Glomerular endothelial cell (primary cell): ENCODE measurements at places on chromosomes 2 and 18. TPM values are rescaled to one million over a fixed set of nuclear protein-coding genes. Genes with fewer than 3 reads are reported as not detected.

KRCC1 gene
- total RNA-seq: 13.8 and 16.4 TPM in 2 replicates

CPO gene
- 0.48 TPM in 1 of 2 replicates, not detected in the other for total RNA-seq

CRYGD gene
- total RNA-seq: not detected in 2 replicates

GAL3ST2 gene
- not detected in 2 replicates for total RNA-seq

B3GNT7 gene
- 0.44 and 1.2 TPM in 2 replicates for total RNA-seq

NDC80 gene
- 6.4 and 9.0 TPM in 2 replicates for total RNA-seq

ZAP70 gene
- total RNA-seq: 2.7 and 4.6 TPM in 2 replicates

PLEKHH2 gene
- total RNA-seq: 1.6 and 5.7 TPM in 2 replicates

SCTR gene
- not detected in 2 replicates for total RNA-seq

ASXL3 gene
- 0.19 and 0.47 TPM in 2 replicates for total RNA-seq

NCKAP5 gene
- 6.8 and 9.9 TPM in 2 replicates for total RNA-seq

EGR4 gene
- total RNA-seq: not detected in 2 replicates

ASPRV1 gene
- 0.64 and 0.82 TPM in 2 replicates for total RNA-seq

HMSD gene
- 0.41 TPM in 1 of 2 replicates, not detected in the other for total RNA-seq

SP140 gene
- total RNA-seq: 0.10 TPM in 1 of 2 replicates, not detected in the other

KRTCAP3 gene
- total RNA-seq: not detected in 2 replicates
